ENCODE measurements at places on chromosomes 16 and 17. TPM values are rescaled to one million over a fixed set of nuclear protein-coding genes. Genes with fewer than 3 reads are reported as not detected.

DNA sequence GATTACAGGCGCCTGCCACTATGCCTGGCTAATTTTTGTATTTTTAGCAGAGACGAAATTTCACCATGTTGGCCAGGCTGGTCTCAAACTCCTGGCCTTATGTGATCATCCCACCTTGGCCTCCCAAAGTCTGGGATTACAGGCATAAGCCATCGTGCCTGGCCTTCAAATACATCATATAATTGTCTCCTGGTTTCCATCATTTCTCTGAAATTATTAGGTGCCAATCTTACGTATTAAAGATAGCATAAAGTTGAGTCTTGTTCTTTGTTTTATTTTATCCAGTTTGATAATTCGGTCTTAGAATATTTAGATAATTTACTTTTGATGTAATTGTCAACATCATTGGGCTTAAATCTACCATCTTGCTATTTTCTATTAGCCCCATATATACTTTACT is 32.8 kb upstream of the TMEM92 start:
- no peak overlapping the region for H3K4me3 ChIP-seq
- H3K36me3 ChIP-seq = no peaks in the 10 kb centered on the region
- DNase-seq = no peak
- no peak overlapping the region for H3K27ac ChIP-seq
- H3K27me3 ChIP-seq = no peaks in the 10 kb centered on the region
- no peaks in the 10 kb centered on the region for H3K4me1 ChIP-seq

- no peak overlapping the region for H3K27ac ChIP-seq
- no peak overlapping the region for H3K4me3 ChIP-seq
- no peaks in the 10 kb centered on the region for H3K27me3 ChIP-seq
- peaks cover 25% of the 10 kb centered on the region for H3K4me1 ChIP-seq
Measured at GRCh38 chr17:55580596-55581133, 69.4 kb upstream of the SMIM36 start.

ARHGDIG gene
- 2.7 TPM for total RNA-seq

ATP2A1 gene
- total RNA-seq = 4.4 TPM

ENDOV gene
- 22.7 TPM for total RNA-seq

CUEDC1 gene
- total RNA-seq = 0.71 TPM

MYO15B gene
- total RNA-seq = 8.0 TPM

All from Karpas-422 (cell line).